ENCODE measurements at places on chromosomes 7 and 10.

DNA sequence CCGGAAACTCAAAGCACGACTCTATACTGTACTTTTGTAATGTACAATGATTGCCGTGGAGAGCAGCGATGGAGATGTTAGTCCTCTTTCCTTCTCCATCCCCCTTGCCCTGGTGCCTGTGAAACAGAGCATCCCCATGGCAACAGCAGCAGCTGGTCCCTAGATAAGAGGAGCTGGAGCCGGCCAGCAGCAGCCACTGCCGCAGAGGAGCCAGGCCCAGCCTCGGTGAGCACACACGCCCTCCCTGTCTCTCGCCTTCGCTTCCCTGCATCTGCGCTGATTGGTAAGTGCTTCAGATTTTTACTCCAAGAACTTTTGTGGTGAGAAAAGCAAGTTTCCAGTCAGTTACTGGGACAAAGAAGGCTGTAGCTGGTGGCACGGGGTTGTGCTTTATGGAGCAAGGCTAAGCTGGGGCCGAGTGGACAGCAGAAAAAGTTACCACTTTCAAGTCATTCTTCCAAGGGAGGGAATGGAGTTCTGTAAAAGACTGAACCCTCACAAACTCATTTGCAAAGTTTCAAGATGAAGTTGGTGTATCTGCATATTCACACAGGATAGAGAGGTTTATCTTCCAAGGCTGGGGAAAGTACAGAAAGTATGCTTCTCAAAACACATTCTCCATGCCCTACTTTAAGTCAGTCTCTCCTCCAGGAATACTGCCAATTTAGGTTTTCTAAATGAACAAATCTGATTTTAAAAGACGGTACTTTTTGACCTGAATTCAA, at the start of gene PPP1R17:
Gene PPP1R17, plus strand, starts transcription at position 192 of the 725 bp plus-strand sequence. CDS start 5,227 bp downstream, outside the sequence.
- peak; percentile 9 for DNase-seq

DNA sequence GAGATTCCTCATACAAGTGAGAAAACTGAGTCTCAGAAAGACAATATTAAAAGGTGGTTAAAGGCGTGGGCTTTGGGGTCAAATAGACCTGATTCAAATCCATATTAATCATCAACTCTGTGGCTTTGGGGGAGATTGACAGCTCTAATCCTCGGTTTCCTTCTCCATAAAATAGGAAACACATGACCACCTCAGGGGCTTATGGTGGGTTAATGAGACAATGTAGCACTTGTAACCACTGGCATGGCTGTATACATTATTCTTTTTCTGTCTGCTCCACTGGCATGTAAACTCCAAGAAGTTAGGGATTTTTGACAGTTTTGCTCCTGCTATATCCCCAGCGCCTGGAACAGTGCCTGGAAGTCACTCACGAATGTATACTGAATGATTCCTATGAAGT, 120.8 kb upstream of the GAD2 start:
- no peak for DNase-seq

DNA sequence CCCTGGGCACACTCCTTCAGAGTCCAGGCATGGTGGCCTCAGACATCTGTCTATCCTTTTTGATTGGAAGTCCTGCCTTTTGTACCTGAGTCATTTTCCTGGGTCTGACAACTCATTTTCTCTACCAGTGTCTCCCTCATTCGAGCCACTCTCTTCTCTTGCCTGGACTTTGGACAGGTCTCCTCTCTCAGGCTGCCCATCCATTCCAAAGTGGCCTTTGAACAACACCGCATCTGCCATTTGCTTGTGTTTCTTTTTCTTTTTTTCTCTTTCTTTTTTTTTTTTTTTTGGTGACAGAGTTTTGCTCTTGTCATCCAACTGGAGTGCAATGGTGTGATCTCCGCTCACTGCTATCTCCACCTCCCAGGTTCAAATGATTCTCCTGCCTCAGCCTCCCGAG, 142.1 kb upstream of the COBL start:
- DNase-seq = no peak

DNA sequence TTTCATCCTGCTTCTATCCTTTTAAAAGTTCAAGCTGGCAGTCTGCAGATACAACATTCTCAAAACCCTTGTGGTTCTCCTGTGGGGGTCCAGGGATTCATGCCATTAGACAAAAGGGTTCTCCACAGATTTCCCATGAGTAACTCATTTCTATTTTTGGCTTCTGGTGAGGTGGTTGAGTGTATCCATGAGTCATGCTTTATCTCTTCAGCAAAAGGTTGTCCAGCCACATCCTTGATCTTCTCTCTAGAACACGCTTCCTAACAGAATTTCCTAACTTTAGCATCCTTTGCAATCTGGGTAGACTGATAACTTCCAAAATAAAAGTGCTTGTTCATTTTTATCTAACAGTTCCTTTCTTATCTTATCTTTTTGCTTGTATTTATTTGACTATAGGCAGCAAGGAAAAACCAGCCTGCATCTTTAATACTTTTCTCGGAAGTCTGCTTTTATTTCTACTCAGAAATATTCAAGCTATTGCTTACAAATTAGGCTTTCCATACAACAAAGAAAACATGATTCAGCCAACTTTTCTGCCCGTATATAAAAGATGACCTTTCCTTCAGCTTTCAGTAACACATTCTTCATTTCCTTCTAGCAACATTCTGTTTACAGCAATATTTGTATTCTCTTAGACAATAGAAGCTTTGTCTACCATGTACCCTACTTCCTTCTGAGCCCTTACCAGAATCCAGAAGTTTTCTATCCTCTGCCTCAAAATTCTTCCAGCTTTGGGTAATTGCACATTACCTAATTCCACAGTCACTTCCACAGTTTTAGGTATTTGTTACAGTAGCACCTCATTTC, 79.3 kb upstream of the IL6 start:
- DNase-seq = no peak

DNA sequence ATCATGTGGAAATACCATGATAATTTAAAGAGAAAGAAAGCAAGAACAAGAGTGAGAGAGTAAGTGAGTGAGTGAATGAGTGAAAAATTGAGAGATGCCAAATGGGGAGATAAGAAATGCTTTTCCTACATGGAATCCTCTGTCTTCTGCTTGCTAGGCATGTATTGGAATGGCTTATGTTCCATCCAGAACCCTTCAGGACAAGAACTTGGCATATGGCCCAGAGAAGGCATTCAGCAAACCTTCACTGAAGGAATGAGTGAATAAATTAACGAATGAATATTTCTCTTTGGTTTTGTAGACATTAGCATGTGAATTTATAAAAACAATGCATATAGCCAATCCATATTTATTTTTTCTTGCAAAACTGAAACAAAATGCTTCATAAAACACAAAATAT, 162.2 kb downstream of the LRRTM3 start:
- DNase-seq = no peak

DNA sequence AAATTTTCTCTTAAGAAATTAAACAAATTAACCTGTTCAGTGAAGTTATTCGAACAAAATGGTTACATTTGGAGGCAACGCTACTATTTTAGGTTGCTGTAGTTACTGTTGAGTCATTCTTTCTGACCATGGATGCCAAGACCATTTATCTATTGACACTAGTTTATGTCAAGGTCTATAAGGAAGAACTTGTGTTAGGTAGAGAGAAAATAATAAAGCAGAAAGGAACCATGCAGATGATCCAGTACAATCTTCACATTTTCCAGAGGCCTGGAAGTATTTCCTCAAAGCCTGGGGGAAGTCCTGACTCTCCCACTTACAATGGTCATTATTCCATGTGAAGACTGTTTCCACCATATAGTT, 608.0 kb upstream of the GALNT17 start:
- no peak for DNase-seq

DNA sequence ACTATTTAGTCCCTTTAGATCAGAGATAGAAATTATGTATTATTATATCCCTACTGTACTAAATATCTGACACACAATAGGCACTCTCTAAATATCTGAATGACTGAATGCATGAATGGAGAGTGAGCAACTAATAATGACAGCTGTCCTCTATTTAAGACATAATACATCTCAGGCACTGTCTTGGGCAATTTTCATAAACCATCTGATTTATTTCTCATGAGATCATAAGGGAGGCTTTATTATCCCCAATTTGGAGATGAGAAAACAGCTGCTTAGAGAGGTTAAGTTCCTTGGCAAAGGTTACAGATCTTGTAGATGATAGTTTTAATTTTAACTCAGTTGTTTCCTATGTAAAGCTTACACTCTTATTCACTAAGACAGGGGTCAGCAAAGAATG, 570.6 kb downstream of the GRM8 start:
- no peak for DNase-seq

- DNase-seq = no peak
Measured at GRCh38 chr10:96538683-96539082, 25.0 kb upstream of the TLL2 start.
